Epithelial cell of proximal tubule (primary cell): ENCODE measurements at places on chromosomes 7 and 10.
A peak's percentile ranks its signal among the peaks of the same experiment; 100 is the strongest.

DNA sequence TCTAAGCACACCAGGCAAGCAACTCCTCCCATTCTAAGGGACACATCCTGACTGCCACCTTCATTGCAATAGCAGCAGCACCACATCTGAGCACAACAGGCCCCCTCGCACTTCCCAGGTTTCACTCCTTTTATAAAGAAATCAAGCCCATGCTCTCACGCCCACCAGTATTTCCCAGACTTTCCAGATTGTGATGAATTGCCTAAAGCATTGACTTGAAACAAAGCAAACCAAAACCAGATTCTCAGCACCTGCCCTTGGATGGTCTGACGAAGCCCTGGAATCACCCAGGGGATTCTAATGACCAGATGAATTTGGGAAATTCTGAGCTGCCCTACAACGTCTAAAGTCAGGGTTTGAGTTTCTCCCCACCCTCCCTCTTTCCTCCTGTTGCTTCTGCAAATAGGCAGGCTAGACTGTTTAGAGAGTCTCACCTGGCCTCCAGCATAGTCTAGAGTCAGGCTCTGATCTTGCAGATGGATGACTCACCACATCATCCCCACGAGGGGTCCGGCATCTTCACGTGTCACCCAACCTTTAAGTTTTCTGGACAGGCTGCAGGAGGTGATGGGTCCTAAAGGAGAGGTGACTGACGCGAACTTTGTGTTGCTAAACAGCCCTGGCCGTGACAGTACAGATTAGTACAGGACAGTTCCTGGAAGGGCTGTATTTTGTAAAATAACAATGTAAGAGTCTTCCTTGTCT is 198.0 kb downstream of the SKIDA1 start:
- DNase-seq: no peak

DNA sequence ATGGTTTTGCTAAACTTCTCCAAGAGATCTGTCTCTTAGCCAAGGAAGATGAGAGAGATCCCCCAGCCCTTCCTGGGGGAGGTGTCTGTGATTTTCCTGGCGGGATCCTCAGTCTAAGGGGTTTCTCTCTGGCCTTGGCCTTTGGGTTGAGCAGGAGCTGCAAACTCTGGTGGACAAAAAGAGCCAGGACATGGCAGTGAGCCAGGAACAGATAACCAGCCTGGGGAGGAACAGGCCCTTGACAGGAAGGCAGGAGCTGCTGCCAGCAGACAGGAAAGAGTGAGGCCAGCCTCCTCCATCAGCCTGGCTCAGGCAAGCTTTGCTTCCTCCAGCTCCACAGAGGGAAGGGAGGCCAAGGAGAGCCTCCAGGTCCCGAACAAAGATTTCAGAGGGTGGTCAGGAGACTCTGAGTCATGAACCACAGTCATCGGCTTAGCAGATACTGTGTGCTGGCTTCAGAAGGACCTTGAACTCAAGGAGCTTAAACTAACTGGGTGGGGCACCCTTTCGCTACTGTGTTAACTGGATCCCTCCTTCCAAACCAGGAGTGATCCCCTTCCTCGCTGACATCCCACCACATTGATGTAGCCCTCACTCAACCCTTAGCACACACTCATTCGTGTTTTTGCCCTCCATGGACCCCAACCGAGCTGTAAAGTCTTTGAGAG is 34.7 kb downstream of the DDIT4 start:
- no peak for DNase-seq

DNA sequence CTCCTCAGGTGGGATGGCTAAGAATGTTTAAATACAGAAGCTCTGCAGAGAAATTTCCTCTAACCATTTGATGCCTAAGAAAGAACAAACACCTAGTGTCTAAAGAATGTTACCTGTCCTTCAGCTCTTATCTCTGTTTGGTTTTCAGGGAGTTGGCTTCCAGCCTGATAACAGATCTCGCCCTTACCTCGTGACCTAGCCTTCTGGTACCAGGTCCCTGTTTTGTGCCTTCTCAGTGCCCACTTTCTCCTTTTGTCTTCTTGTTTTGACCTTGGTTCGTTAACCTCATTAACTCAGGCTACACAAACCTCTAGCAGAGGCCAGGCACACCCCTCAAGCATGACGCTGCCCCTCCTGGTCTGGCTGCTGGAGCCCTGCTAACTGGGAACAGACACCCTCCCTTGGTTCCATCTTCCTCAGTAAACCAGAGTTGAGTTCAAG is 16.1 kb upstream of the RAB11FIP2 start:
- no peak for DNase-seq

GRCh38 chr10:132479024-132479602 is 58.5 kb upstream of the INPP5A start:
- no peak for DNase-seq

DNA sequence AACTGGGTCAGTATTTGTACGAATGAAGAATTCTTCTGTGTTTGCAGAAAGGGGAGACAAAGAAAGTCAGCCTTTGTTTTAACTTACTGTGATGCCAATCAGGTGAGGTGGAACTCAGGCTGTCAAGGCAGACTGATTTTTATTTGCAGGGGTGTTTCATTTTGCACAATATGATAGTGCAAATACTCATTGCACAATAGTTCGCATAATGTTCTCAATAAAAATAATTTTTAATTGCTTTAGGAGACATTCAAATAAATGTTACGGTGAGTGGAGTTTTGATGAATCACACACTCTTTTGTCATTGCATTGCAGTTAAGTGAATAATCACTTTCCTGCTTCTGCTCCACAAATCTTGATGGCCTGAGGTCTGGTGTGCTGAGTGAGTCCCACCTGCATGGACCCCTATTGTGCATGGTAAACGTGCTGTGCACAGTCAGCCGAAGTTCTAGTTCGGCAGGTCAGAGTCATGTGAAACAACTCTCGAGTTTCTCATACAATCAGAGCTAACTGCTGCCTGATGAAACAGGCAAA is 141.3 kb upstream of the FZD8 start:
- DNase-seq: peak; percentile 72

DNA sequence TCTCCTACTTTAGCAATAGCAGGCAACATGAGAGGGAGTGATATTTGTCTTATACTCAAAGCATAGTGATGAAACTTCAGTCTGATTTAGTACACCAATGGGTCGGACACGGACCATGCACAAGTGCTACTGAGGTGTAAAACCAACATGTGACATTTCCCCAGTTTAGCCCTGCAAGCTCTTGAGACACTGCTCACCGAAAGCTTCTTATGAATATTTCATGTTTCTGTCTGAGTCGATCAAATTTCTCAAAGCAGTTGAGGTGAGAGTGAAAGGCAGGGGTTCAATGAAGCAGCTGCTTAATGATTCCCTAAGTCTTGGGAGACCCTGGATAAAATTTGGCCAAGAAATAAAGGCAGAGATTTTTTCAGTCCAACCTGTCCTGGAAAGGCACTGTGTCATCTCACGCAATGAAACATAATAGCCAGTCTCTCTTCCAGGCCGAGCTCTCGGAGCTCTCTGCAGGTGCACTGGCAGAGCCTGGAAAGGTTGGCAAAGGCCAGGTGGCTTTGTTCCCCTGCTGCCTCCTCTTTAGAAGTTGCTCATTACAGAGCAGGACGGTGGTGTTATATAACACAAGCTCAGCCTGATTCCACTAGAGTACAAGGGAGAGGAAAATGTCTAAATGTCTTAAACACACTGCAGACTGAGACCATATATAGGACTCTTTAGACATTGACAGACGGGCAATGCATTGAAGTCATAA is 33.9 kb upstream of the XPNPEP1 start:
- DNase-seq: no peak

GRCh38 chr10:72692994-72693781 is 1.2 kb downstream of the MCU start:
- no peak for DNase-seq

- no peak for DNase-seq
Measured at GRCh38 chr10:13371897-13372470, 23.9 kb upstream of the SEPHS1 start.

- no peak for DNase-seq
Measured at GRCh38 chr7:151537818-151538561, 18.3 kb upstream of the RHEB start.

GRCh38 chr7:70434376-70434775 is 697.6 kb upstream of the GALNT17 start:
- no peak for DNase-seq

DNA sequence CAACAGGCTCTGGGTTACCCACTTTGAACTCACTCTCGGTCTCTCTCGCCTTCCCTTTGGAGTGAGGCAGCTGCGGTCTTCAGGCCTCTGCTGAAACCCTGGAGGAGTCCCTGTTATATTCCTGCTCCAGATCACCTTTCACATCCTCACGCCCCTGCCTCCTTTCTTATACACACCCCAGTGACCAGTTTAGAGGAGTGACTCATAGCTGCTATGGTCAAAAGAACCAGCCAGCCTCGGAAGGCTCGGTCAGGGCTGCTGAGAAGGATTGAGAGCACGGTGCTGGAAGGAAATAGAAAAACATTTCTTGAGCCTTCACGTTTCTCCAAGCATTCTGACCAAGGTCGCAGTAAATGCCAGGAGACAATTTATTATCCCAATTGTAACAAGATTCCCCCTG is 28.3 kb upstream of the SVOPL start:
- DNase-seq: no peak

DNA sequence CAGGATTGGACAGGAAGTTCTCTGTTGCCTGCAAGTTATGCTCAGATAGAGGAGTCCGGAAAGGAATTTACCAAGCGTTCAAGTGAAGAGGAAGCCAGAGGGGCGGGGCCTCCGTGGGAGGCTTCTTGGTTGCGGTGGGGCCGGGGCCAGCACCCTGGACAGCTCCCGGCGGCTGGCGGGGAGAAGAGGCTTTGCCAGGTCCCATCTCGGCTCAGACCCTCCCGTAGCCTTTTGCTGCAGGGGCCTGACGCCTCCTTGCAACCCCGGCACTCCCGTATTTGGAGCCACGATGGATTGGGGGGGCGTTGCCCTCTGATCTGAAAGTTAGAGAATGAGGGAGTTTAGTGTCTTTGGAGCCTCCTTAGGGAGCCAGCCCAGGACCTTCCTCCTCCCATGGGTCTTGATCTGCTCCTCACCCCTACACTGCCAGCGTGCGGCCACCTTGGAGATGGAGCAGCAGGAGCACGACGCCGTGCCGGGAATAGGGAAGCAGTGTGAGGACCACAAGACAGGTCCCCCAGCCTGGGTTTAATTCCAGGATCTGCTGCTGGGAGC is 3.1 kb upstream of the SLC18A3 start:
- no peak for DNase-seq

DNA sequence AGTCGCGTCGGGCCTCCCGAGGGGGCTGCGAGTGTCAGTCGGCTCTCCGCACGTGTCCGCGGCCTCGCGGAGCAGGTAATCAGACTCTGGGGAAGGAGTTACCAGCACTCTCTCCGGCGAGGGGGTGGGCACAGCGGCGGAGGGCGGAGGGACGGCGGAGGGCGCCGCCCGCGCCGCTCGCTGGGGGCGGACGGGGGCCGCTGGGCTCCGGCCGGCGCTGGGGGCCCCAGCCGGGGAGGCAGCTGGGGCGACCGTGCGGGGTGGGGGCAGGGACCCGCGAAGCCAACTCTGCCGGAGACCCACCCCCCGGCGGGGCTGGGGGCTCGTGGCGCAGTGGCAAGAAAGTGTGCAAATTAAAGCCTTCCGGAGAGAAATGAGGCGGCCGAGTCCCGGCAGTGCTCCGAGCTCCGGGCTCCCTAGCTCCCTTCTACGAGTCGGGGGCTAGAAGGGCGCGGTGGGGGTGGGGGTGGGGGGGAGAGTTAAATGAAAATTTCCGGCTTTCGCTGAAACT is at the start of gene CDK6:
TSS of gene CDK6 (minus strand) at position 85 of the 511 bp plus-strand sequence. CDS start 3,250 bp downstream, outside the sequence.
- no peak for DNase-seq

- DNase-seq: no peak
Measured at GRCh38 chr10:110671788-110672579, 27.8 kb downstream of the RBM20 start.

- no peak for DNase-seq
Measured at GRCh38 chr10:71582019-71582418, 137.6 kb downstream of the C10orf105 start.

DNA sequence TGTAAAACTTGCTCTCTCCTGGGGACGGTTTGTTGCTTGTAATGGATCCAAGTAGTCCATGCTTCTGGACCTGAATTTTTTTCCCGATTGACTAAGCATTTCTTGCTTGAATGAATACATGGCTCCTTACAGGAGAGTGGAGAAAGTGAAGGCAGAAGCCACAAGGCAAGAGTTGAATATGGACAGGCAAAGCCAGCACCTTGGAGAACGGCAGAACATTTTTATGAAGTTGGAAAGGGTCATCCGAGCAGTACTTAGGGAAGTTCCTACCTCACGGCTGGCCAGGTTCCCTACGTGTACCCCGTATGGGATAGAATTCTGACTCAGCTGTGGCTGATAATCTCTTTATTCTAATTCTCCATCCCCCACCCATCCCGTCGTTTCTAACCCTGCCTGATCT is 50.6 kb upstream of the MGAM2 start:
- DNase-seq: no peak

DNA sequence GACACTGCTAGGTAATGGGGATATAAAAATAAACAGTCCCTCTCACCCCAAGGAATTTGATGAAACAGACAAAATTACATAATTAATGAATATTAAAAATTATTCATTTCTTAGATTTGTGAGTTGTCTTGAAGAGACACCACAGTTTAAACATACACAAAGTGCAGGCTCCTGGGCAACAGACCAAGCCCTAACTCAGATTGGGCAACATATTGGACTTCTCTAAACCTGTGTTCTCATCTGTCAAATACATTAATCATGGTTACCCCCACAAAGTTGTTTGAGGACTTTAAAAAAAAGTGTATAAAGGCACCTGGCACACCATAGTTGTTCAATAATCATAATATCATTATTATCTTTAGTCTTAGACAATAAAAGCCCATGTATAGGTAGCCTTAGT is 62.5 kb upstream of the CAPZA2 start:
- no peak for DNase-seq

DNA sequence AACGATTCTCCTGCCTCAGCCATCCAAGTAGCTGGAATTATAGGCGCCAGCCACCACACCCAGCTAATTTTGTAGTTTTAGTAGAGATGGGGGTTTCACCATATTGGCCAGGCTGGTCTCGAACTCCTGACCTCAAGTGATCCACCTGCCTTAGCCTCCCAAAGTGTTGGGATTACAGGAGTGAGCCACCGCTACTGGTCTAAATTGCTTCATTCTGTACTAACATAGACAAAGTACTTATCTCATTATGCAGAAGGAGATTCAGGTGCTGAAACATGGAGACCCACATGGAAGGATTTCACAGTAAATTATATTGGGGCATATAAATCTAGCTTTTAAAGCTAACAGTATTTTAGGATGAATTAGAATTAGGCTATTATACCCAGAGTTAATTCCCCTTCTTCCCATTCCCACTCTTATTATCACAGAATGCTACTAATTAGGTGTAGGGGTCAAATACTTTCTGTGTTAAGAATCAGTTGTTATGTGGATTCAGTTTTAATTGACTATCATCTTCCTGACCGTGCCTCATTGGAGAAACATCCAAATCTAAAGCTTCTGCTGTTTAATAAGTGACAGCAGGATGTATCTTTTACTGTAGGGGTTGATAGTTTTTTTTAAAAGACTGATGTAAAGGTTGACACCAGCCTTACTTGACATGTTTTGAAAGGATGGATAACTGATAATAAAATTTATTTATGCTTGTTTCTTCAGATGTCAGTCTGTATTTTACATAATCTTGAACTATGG is 27.2 kb downstream of the ADK start:
- no peak for DNase-seq

DNA sequence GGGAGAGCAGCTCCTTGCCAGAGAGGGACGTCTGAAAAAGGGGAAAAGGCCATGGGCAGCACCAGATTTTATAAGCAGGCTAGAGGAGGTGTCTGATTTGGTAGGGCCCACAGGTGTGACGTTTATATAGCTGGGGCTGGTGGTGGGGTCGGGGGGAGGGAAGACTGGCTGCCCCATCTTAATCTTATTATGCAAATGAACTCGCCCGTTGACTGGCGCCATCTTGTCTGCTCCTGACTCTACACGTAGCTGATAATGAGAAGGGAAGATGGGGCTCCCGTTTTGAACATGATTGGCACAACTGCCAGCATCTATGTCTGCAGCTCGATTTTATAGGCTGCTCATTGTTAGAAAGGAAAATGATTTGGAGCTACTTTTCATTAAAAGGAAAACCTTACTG is 28.6 kb upstream of the CADPS2 start:
- no peak for DNase-seq
